Ureter (tissue), 1 donor: ENCODE measurements at places on chromosomes 1 and 21. TPM values are rescaled to one million over a fixed set of nuclear protein-coding genes. Genes with fewer than 3 reads are reported as not detected.
A peak's percentile ranks its signal among the peaks of the same experiment; 100 is the strongest.

Gene VWA5B1
- total RNA-seq: 41.9 TPM

- peak; percentile 59 for DNase-seq
Measured at GRCh38 chr21:30216041-30216723, at the start of gene CLDN8. TSS of gene CLDN8 (minus strand) at chr21:30216097. CDS start at chr21:30215925, 172 bp downstream.

- peak; percentile 50 for DNase-seq
Measured at GRCh38 chr1:32684167-32684811, 18.3 kb downstream of the SYNC start.

Gene ODR4
- 28.2 TPM for total RNA-seq

Gene STYXL2
- total RNA-seq: not detected

- DNase-seq: no peak
Measured at GRCh38 chr1:33249422-33249821, 6.9 kb upstream of the ZNF362 start.

DNA sequence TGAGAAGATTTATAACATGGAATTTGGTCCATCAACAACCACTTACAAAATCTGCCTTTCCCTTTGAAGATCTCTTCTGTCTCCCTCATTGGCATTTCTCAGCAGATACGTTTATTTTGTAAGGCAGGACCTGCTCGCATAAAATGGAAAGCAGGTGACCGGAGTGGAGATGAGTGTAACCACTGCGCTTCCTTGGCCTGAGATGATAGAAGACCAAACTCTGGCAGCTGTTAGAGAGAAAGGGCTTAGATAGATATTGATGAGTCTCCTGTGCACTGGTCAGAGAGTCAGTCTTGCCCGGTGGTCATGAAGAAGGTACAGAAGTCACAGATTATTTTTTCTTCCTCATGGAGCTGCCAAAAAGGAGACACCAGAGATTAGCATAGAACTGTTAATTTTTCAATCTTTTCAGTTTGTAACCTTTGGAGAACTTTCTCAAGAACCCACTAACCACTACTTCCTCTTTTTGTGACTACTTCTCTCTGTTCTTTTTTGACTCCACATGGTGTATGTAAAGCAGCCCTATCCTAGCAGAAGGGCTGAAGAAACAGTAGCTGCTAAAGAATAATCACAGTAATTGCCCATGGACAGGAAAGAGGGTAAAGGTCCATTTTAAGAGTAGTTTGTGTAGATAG is 47.6 kb downstream of the FCRL3 start:
- no peak for DNase-seq

DNA sequence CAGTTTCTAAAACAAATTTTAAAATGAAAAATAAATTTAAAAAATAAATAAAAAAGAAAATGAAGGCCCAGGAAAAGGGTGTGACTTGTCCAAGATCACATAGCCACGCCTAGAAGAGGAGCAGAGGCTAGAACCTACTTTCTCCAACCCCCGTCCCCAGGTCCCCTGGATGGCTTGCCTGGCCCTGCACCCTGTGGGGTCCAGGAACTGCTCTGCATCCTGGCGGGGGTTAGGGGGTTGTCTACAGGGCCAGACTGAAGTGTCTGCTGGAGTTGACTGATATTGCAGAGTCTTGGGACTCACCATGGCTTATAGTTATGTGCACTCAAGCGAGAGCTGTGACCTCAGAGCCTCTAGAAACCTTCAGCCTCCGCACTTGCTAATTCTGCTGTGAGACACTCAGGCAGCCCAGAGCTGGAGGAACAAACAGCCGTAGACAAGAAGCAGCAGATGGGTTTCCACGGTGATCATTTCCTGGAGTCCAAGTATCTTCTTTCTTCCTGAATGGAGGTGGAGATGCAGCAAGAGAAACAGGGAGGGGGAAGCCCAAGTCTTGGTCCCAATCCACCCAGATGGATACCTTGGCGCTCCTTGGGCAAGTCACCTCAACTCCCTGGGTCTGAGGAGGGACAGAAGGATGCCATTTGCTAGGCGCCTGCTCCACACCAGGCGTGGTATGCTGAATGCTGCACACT is 5.2 kb upstream of the EXTL1 start:
- no peak for DNase-seq

DNA sequence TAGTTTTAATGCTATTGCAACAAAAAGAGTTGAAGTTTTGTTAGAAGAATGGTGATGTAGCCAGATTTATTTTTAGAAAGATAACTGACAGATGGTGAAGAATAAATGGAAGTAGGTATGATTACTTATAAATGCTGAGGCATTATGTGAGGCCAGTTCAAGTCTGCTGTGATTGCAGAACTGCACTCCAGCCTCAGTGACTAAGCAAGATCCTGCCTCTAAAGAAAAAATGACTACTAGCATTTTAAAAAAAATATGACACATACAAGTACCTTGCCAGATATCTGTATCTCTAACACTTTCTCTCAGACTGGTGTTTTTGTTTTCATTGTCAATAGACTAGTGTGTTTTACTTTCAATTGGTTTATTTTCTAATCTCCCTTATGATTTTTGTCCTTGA is 1242.4 kb upstream of the ADGRL4 start:
- DNase-seq: no peak

Gene MEGF6
- 22.2 TPM for total RNA-seq

DNA sequence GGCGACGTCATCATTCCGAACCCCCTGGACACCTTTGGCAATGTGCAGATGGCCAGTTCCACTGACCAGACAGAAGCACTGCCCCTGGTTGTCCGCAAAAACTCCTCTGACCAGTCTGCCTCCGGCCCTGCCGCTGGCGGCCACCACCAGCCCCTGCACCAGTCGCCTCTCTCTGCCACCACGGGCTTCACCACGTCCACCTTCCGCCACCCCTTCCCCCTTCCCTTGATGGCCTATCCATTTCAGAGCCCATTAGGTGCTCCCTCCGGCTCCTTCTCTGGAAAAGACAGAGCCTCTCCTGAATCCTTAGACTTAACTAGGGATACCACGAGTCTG is 10.0 kb downstream of the PROX1 start:
- DNase-seq: no peak

Gene TNFRSF8
- 0.36 TPM for total RNA-seq

DNA sequence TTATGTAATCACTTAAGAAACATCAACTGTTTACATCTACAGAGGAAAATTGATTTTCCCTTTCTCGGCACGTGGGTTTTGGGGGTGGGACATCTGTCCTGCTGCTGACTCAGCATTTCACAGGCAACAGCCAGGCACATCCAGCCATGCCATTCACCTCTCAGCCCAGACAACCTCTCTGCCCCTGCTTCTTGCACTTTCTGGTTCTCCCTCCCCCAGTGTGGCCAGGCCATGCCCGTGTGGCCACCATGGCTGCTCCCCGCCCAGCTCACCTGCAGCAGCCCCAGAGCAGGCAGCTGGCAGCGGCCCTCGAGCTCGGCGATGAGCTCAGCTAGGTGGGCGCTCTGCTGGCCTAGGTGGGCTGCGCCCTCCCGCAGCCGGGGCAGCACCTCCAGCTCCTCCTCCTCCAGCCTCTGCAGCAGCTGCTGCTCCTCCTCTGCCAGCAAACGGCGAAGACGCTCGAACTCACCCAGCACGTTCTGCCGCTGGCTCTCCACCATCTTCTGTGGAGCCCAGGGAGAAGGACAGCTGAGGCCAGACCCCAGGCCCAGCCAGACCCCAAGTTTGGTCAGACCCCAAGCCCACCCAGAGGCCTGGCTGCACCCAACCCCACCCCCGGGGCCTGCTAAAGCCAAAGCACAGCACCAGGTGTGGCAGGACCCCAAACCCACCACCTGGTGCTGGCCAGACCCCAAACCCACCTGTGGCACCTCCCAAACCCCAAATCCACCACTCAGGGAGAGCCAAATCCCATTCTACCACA is 5.8 kb downstream of the TRIM11 start:
- no peak for DNase-seq

Gene EPHB2
- 14.6 TPM for total RNA-seq

DNA sequence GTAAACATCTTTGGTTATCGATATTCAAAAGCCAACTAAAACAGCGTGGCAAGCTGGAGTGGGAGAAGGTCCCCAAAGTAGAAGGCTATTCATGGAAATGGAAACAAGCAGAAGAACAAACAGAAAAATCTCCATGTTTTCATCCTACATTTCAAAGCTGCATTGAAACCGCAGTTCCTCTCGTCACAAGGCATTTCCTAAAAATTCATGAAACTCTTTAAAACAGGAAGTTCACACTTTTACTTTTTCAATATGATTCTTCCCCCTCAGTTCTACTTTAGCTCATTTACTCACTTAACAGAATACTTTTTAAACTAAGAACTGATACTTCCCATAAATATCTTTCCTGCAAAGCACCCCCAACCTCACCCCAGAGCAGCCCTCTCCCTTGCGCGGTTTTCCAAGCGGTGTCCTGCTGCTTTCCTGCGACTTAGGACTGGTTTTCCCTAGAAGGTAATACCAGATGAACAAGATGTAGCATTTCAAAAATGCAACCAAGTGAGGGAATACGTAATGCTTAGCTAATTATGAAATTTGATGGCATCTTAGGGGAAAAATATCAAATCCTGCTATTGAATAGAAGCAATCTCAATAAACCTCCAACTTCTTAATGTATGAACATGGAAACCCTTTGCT is 228.3 kb upstream of the PKN2 start:
- no peak for DNase-seq

DNA sequence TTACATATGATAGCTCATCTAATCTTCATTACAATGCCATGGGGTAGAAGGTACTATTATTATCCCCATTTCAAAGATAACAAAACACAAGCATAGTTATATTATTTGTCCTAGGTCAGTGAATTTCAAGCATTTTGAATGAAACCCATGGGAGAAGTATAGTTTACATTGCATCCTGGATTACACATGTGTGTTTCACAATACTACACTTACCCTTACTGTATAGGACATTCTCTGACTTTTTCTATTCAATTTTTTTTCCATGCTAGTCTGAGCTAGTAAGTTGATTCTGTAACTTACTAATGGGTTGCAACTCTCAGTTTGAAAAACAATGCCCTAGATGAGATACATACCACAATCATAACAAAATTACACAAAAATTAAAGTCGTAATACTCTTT is 8.7 kb upstream of the GPX7 start:
- no peak for DNase-seq

Gene GREM2
- 1.6 TPM for total RNA-seq

GRCh38 chr1:116853680-116854402 is 55.9 kb upstream of the PTGFRN start:
- DNase-seq: peak; percentile 73

Gene MPL
- 0.55 TPM for total RNA-seq

GRCh38 chr1:222654849-222655248 is 37.0 kb downstream of the MIA3 start:
- no peak for DNase-seq

DNA sequence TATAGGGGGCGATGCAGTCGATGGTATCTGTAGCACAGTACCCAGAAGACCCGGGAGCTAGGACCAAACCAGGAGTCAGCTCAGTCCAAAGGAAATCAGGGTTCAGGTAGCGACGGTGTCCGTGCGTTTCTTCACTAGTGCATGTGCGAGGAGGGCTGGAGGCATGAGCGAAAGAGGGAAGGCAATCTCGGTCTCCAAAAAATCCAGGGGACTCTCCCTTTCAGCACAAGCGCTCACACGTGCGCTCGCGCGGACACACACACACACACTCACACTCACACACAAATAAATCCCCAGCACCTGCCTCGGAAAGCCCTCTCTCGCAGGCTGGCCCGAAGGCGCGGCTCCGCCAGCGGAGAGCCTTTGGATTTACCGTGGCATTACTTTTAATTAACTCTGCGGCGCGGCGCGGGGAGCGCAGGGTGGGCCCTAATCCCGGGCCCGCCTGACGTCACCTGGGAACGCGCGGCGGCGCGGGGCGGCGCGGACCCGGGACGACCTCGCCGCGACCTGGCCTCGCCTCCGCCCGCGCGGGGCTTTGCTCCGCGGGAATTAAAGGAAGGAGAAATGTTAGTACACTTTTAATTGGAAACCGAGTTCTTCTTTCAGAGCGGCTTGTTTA is 121.2 kb downstream of the LMX1A start:
- DNase-seq: no peak

DNA sequence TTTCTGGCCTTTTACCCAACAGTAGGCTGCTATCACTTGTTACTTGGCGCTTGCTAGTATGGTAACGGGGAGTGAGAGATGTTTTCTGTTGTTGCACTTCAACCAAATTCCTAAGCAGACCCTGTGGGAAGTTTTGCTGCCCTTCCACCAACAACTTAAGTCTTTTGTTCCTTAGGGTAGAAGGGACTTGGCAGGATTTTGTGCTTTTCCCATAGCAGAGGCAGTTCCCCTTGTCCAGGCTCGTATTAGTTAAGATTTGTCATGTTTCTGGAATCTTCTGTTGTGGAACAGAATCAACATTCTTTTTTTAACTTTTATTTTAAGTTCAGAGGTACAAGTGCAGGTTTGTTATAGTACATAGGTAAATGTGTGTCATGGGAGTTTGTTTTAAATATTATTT is 73.2 kb upstream of the SGIP1 start:
- DNase-seq: no peak

- peak; percentile 71 for DNase-seq
Measured at GRCh38 chr1:156692925-156693847, 12.2 kb downstream of the CRABP2 start.

DNA sequence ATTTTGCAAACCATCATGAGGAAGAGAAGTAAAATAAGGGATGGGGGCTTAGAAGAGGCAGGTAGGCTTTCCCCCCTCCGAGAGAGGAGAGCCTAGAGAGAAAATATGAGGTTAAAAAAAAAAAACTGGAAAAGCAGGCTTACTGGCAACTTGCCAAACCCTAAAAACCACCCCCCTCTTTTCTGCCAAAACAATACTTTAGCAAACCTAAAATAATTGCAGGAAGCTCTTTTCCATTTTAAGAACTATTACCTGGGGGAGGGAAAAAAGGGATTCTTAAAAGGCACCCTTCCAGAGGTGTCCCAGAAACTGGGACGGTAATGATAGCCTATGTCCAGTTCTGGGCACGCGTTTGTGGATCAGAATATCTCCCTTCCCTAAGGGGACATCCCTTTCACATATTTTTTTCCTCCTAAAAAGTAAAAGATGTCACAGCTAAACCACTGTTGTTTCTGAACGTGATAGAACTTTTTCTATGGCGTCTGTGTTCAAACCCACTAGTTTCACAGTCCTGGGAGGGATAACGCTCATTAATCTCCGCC is 1.1 kb upstream of the NFIA start:
- DNase-seq: no peak

DNA sequence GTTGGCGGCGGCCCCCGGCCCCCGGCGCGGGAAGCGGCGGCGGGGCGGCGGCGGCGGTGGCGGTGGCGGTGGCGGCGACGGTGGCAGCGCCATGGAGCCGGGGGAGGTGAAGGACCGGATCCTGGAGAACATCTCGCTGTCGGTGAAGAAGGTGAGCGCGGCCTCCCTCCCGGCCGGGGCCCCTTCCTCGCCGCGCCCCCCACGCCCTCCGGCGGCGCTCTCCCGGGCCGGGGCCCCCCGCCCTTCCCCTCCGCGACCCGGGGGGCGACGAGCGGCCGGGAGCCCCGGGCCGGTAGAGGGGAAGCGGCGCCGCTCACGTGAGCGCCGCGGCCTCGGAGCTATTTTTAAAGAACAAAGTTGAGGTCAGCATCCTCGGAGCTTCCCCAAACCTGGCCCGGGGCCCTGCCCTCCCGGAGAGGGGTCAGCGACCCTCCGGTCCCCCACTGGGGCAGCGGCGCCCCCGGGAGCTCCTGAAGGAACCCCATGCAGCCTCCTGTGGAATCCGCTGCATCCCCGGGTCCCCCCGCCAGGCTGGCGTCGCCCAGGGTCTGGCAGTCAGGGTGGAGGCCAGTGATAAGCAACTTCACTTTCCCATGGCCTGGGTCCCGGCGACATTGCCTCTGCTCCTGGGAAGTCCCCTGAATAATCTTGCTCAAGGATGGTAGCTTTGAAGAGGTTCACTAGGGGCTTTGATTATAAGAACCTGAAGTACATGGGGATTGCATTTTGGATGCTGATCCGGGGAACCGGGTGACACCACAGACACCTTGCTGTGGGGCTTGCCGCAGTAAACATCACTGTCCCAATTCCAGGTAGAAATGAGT is 560 bp downstream of the PLEKHM2 start:
- DNase-seq: no peak

Gene NTNG1
- total RNA-seq: 9.9 TPM
